Caki2 (cell line): ENCODE measurements at places on chromosomes 1 and 21.

DNA sequence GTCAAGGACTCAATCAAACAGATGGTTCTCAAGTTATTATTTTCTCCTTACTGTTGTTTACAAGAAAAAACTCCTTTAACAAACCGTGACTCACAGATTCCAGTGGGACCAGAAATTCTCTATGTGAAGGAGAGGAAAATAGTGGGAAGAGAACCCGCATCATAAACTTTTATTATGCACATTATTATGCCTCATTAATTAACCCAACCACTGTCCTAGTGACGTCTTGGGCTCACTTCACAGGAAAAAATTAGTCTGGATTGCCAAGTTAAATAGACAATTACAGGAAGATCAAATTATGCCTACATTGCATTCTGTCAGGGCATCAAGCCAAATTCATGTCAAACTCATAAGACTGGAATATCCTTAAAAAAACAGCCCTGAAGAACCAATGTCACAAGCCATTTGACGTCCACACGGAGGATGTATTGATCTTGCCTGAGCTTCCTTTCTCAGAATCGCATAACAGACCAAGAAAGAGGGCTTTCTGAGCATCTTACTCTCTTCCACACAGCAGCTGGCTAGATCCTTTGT is 347.8 kb downstream of the DUSP10 start:
- DNase-seq = no peak

DNA sequence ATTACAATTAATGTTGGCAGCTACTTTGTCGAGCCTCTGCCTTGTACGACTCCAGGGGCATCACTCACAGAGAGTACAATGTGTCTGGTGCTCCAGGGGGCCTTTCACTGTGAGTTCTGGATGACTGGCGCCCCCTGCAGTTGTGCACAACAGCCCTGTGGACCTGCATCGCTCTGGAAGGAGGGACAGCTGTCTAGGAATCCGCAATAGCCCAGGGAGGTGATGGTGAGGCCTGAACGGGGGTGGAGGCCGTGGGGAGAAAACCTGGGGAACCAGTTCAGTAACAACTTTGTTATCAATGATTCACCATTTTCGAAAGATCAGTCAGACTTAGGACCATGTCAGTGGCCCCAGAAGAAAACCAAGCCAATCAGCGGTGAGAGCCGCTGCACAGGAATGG is 189.1 kb downstream of the KAZN start:
- no peak for DNase-seq

- DNase-seq = no peak
Observed at GRCh38 chr1:1929639-1930545, 10.8 kb upstream of the TMEM52 start.

DNA sequence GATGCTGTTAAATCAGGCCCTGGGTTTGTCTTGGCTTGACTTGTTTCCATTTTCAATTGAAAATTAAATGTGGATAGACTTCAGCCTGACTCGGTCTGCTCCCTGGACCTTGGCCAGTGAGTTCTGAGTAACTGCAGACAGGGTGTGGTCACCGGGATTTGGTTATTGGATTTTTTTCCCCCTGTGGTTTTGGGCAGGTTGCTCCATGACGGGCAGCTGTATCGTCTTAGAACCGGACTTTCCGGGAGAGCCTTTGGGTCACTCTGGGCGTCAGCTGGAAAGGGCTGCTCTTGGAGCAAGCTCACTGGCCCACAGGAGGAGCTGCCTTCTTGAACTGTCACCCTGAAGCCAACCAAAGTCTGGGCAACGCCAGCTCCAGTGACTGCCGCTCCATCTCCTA is 75.0 kb downstream of the CLIC6 start:
- peak; percentile 55 for DNase-seq

DNA sequence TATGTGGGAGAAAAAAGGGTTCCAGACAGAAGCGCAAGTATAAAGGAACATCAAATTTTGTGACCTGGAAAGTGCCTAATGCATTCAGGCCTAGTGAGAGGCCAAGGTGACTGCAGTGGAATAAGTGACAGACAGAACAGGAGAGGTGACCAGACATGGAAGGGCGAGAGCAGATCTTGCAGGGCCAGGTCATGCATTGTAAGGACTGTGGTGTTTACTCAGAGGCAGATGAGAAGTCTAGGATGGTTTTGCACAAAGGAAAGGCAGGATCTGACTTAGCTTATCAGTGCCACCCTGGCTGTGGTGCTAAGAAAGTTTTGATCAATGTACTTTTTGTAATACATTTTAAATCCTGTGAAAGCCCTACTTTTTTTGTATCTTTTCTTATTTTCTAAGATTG is 34.1 kb upstream of the AHCYL1 start:
- DNase-seq = no peak

GRCh38 chr1:85225624-85226380 is 25.0 kb upstream of the SYDE2 start:
- DNase-seq = no peak

GRCh38 chr1:232292239-232292638 is 337.7 kb downstream of the SIPA1L2 start:
- no peak for DNase-seq

- DNase-seq = peak; percentile 16
Observed at GRCh38 chr1:51624855-51625254, 8.0 kb downstream of the OSBPL9 start.

GRCh38 chr1:14881775-14882672 is 271.5 kb upstream of the TMEM51 start:
- DNase-seq = peak; percentile 12

- DNase-seq = peak; percentile 69
Observed at GRCh38 chr1:203038217-203038741, 12.0 kb downstream of the PPFIA4 start.

- DNase-seq = no peak
Observed at GRCh38 chr1:39050001-39050400, 23.9 kb downstream of the NDUFS5 start.

- no peak for DNase-seq
Observed at GRCh38 chr1:70415882-70416281, 4.8 kb downstream of the CTH start.

GRCh38 chr1:36771240-36771639 is 263.1 kb downstream of the GRIK3 start:
- DNase-seq = no peak

GRCh38 chr1:33182401-33182841 is 578 bp upstream of the TRIM62 start:
- no peak for DNase-seq

- DNase-seq = peak; percentile 14
Observed at GRCh38 chr1:208149776-208150514, 94.2 kb downstream of the PLXNA2 start.
